RWPE2 (cell line): ENCODE measurements at places on chromosomes 6 and 20.

DNA sequence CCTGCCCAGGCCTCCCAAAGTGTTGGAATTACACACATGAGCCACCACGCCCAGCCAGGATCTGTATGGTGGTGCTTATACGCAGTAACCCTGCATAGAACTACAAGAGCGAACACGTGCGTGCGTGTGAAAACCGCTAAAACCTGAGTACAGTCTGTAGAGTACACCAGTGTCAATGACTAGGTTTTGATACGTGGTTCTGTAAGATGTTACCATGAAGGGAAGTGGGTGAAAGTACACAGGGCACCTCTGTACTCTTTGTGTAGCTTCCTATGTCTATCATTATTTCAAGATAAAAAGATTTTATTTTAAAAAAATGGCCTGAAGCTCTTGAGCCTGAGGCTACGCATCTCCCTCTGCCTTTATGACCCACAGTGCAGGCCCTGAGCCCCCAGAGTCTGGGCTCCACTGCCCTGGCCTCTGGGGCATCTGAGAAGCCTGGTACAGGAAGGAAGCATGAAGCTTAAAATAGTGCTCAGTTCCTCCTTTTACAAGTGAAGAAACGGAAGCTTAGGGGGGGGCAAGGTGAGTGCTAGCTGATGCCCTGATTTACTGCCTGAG, 21.6 kb downstream of the LY86 start:
- H3K4me1 ChIP-seq = peaks cover 2% of the 10 kb centered on the region
- H3K4me3 ChIP-seq = no peak overlapping the region
- H3K27ac ChIP-seq = no peak overlapping the region
- H3K36me3 ChIP-seq = no peaks in the 10 kb centered on the region

GRCh38 chr20:5133998-5134397, 7.2 kb downstream of the CDS2 start:
- no peaks in the 10 kb centered on the region for H3K27me3 ChIP-seq
- no peak overlapping the region for H3K27ac ChIP-seq
- DNase-seq = no peak
- H3K36me3 ChIP-seq = peaks cover 5% of the 10 kb centered on the region

GRCh38 chr6:61809004-61809595, 476.9 kb downstream of the KHDRBS2 start:
- H3K4me1 ChIP-seq = no peaks in the 10 kb centered on the region
- no peak overlapping the region for H3K27ac ChIP-seq
- no peaks in the 10 kb centered on the region for H3K36me3 ChIP-seq
- no peaks in the 10 kb centered on the region for H3K27me3 ChIP-seq
- no peak overlapping the region for H3K4me3 ChIP-seq

- no peaks in the 10 kb centered on the region for H3K4me1 ChIP-seq
- H3K27me3 ChIP-seq = no peaks in the 10 kb centered on the region
- no peak for DNase-seq
- H3K36me3 ChIP-seq = no peaks in the 10 kb centered on the region
- no peak overlapping the region for H3K4me3 ChIP-seq
- no peak overlapping the region for H3K27ac ChIP-seq
Observed at GRCh38 chr20:23244156-23244915, 106.3 kb upstream of the NXT1 start.

DNA sequence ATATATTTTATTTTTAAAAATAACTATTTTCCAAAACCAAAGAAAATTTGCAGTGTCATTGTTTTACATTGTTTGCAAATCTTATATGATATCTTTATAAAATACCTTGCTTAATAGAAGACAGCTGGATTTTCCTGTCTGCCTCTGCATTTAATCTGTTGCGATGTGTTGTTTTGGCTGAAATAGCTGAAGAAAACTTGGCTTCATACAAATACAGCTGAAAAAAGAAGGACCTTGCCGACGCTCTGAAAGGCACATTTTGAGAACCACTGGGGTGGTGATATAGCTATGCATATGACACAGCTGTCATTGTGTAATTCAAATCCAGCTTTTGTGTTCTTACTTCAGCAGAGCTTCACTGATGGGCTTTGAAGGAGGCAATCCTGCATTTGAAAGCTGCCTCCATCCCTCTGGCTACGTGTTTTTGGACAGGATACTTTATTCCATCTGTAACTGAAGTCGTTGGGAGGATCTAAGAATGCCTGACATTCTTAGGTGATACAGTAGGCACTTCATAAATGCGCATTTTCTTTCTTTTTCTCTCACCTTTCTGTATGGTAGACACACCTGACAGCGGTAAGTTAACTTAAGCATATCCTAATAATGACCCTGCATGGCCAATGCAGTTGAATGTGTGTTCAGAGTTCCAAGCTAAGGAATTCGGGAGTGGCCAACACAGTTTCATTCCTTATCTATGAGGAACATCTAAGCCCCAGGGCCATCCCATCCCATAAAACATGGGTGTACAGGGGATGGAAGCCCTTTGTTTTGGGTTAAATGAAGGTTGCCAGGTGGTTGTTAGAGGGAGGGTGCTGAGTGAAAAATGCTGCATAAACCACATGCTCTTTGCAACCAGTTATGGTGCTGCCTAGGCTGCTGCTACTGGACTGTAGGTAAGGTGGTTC, 213.0 kb downstream of the TFAP2A start:
- H3K4me1 ChIP-seq = peaks cover 7% of the 10 kb centered on the region
- H3K27me3 ChIP-seq = no peaks in the 10 kb centered on the region
- no peak for DNase-seq
- no peaks in the 10 kb centered on the region for H3K36me3 ChIP-seq

DNA sequence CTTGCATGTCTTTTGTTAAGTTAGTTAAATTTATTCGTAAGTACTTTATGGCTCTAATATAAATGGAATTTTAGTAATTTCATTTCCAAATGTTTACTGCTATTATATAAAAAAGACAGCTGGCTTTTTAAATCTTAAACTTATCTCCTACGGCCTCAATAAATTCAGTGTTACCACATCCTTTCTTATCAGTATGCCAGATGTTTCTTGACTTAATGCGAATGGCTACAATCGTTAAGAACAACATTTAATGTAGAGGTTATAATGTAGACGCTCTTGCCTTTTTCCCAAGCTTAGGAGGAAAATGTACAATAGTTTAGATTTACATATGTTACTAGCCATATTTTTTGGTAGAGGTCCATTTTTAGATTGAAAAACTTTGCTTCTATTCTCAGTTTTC, 659.4 kb downstream of the TENT5A start:
- H3K4me1 ChIP-seq = no peaks in the 10 kb centered on the region
- H3K27me3 ChIP-seq = no peaks in the 10 kb centered on the region
- no peak for DNase-seq
- H3K27ac ChIP-seq = no peak overlapping the region
- no peak overlapping the region for H3K4me3 ChIP-seq

DNA sequence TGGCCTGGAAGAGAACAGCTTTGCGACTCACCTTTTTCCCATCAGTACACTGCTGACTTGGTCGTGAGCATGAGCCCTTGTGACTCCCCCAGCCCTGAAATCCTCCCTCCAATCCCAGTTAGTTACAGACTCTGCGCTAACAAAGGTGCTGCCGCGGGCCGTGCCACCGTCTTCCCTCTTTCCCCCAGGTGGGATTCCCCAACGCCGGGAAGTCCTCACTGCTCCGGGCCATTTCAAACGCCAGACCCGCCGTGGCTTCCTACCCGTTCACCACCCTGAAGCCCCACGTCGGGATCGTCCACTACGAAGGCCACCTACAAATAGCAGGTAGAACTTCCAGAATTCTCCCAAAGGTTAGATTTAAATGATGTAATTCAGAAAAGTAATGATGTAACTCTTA, 16.1 kb downstream of the MTG2 start:
- H3K27me3 ChIP-seq = no peaks in the 10 kb centered on the region
- H3K4me3 ChIP-seq = no peak overlapping the region
- peaks cover 87% of the 10 kb centered on the region for H3K36me3 ChIP-seq

DNA sequence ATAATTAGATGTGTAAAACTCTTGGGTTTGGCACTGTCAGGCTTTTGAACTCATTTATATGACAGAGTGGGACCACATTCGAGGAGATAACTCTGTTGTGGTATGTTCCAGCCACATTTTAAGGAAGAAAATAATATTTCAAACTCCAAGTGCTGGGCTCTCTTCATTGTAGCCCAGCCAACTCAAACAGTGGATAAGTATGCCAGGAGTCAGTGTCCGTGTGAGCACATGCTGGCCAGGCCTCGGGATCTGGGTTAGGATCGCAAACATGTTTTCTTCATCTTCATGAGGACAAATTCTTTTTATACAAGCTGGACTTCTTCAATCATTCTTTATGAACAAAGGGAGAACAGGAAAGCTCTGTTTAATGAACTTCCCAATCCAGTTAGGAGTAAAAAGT, 497.5 kb downstream of the MAFB start:
- no peak for DNase-seq
- no peaks in the 10 kb centered on the region for H3K36me3 ChIP-seq
- H3K27ac ChIP-seq = no peak overlapping the region
